ENCODE measurements at places on chromosomes 11 and 22.
A peak's percentile ranks its signal among the peaks of the same experiment; 100 is the strongest.

- no peak for DNase-seq
These were observed 42.1 kb upstream of the APLNR start for GRCh38 chr11:57279116-57279515.

- no peak for DNase-seq
These were observed 78.8 kb upstream of the TOP3B start for GRCh38 chr22:22061085-22062077.

- DNase-seq = no peak
These were observed 551.8 kb downstream of the NTM start for GRCh38 chr11:131922220-131922619.

GRCh38 chr11:84130646-84131427 is 844.7 kb upstream of the CCDC90B start:
- no peak for DNase-seq

DNA sequence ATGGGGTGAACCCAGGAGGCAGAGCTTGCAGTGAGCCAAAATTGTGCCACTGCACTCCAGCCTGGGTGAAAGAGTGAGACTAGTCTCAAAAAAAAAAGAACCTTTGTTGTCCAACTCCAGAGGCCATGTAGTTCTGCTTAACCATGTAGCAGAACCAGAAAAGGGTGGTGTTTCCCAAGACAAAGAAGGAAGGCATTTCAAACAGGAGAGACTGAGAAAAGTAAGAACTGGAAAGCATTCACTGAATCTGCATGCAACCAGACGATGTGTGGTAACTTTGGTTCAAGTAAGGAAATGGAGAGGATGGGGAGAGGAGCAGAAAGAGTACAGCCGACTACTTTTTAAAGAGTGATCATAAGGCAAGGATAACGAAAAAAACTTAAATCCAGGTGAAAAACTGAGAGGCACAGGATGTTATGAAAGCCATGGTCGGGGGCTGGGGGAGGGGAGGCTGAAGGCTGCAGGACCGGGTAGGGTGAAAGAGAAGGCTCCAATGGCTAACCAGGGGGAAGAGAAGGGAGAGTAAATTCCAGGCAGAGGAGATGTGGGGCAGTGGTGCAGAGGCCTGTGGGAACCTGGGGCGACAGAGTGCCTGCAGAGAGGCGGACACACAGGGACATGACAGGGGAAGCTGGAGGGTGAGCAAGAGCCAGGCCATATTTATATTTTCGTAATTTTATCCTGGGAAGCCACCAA is 48.8 kb downstream of the MAPK1 start:
- no peak for DNase-seq

DNA sequence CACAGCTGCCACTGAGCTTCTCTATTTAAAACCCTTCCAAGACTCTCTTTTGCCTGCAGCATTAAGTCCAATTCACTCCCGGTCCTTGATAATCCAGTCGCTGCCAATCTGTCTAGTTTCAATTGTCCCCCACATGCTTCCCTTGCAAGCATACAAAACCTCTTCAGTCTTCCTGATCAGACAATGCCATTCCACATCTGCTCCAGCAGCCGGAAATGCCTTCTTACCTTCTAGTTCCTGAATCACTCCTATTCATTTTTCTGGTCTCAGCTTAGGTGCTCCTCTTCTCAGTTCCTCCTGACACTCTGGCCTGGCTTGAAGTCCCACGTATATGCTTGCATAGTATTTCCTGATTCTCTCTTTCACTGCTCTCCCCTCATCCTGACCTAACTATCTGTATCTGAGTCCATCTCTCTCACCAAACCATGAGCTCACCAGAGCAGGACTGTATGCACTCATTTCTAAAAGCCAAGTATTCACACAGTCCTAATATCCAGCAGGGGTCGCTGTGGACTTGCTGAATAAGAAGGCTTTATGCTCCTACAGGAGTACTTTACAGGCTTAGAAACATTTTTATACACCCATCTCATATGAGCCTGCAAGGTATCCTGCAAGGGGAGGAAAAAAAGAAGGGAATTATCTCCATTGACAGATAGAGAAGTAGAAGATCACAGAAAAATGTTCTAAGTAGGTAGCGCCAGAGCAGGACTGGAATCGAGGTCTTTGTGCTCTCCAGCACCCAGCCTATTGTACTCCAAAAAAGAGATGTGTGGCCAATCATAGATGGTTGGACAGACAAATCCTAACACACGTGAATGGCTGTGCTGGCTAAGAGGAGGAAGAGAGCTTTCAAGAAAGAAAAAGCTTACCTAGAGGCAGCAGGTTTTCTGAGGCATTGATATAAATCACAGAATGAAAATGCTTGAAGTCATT is 19.2 kb downstream of the XRRA1 start:
- peak; percentile 22 for DNase-seq

GRCh38 chr22:43346521-43346929 is 3.4 kb upstream of the SCUBE1 start:
- no peak for DNase-seq

- DNase-seq = no peak
These were observed 831.6 kb downstream of the KCNA4 start for GRCh38 chr11:29184939-29185890.

- DNase-seq = no peak
These were observed 13.2 kb downstream of the HSD17B12 start for GRCh38 chr11:43693731-43694130.

DNA sequence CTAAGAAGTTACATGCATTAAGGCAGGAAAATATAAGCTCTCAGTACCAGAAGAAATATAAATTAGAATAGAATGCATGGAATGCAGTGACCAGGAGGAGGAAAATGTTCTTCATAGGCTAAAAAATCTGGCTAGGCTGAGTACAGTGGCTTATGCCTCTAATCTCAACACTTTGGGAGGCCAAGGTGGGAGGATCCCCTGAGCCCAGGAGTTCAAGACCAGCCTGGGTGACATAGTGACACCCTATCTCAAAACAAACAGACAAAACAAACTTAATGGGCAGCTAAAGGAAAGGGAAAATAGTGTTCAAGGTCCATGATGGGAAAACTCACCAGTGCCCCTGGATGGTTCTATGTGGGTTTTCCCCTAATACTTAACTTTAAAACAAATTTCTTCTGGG is 78.3 kb upstream of the RASSF10 start:
- no peak for DNase-seq

GRCh38 chr22:42919199-42919598 is 62.1 kb upstream of the ARFGAP3 start:
- peak; percentile 38 for DNase-seq

DNA sequence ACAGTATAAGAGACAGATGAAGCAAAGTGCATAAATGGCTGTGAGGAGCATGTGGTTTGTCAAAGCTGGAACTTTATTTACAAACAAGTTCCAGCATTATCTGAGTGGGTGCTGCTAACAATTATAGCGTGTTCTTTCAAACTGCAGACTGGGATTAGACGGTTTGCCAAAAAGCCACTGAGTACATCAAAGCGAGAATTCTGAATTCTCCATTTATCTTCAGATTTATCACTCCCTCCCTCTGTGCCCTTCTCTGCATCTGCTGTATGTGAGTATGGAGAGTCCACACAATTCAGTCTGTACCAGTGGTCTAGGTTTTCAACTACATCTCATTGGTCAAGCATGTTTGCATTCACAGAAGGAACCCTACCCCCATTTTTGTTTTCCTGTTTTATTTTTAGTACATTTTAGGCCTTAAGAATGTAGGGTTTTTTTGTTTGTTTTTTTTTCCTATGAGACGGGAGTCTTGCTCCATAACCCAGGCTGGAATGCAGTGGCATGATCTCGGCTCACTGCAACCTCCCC is 18.1 kb upstream of the INCENP start:
- no peak for DNase-seq

- no peak for DNase-seq
These were observed 9.4 kb downstream of the AIP start for GRCh38 chr11:67492069-67492727.

DNA sequence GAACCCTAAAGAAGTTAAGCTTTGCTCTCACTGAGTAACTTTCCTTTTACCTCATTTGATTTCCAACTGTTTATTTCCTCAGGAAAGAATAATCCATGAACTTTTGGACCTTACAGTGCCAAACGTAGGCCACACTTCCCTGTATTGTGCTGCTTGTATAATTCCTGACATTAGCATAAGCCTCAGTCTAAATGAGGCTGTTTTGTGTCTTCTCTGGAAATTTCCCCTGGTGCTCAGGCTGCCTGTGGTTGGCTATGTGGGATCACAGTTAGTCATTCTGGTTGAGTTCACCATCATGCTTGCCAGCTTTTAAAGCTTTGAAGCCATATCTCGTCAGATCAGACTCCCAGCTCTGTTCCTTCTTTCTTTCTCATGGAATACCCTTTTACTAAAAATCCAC is 107.0 kb downstream of the FAM76B start:
- DNase-seq = no peak

- no peak for DNase-seq
These were observed 6.2 kb downstream of the TOLLIP start for GRCh38 chr11:1303126-1303821.

Data from NCI-H524 treated with DMSO at 0.1 percent for 48 hours (cell line).